ENCODE measurements at places on chromosomes 6 and 20. TPM values are rescaled to one million over a fixed set of nuclear protein-coding genes. Genes with fewer than 3 reads are reported as not detected.
A peak's percentile ranks its signal among the peaks of the same experiment; 100 is the strongest.

SLC22A2 gene
- polyA plus RNA-seq: not detected

ZSCAN31 gene
- 5.4 TPM for polyA plus RNA-seq

USP49 gene
- polyA plus RNA-seq: 1.1 TPM

GRCh38 chr20:56360908-56361205, 2.1 kb downstream of the FAM210B start:
- no peaks in the 10 kb centered on the region for H3K27me3 ChIP-seq
- H3K4me3 ChIP-seq: no peak overlapping the region
- peaks cover 14% of the 10 kb centered on the region for H3K4me1 ChIP-seq
- H3K27ac ChIP-seq: peak overlapping the region; percentile 88

DNA sequence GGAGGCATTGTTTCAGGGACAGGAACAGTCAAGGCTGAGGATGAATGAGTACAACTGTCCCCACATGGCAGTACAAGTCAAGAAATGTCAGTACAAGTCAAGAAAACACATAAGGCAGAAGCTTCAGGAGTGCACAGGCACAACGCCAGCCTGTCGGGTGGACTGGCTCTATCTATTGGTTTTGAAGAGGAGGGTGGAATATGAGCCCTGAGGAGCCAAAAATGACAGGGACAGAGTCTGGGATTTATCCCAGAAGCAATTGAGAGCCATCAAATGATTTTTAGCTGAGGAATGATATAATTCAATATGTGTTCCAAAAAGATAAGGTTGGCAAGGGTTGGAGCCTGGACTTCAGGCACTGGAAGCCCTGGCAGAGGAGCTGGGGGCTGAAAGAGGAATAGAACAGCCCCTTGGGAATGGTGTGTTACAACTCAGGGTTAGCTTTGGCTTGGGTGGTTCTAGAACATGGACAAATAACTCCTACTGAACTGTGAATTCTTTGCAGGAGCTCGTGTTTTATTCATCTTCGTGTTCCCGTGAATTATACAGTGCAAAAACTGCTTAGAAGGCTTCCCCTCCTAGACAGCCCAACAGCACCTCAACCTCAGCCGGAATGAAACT, 425.7 kb upstream of the ARID1B start:
- no peaks in the 10 kb centered on the region for H3K4me1 ChIP-seq
- no peak overlapping the region for H3K4me3 ChIP-seq

GRCh38 chr20:14198416-14198815, 139.0 kb downstream of the FLRT3 start:
- H3K4me1 ChIP-seq: no peaks in the 10 kb centered on the region
- no peak overlapping the region for H3K27ac ChIP-seq
- no peaks in the 10 kb centered on the region for H3K27me3 ChIP-seq
- no peak for DNase-seq
- H3K36me3 ChIP-seq: no peaks in the 10 kb centered on the region

SLPI gene
- polyA plus RNA-seq: 1.1 TPM

NR2E1 gene
- not detected for polyA plus RNA-seq

- no peaks in the 10 kb centered on the region for H3K36me3 ChIP-seq
- H3K4me1 ChIP-seq: no peaks in the 10 kb centered on the region
- no peak overlapping the region for H3K27ac ChIP-seq
- no peaks in the 10 kb centered on the region for H3K27me3 ChIP-seq
- DNase-seq: no peak
- H3K4me3 ChIP-seq: no peak overlapping the region
These were observed 370.2 kb downstream of the KIF16B start for GRCh38 chr20:16203096-16203495.

GRCh38 chr6:29824144-29824543, 3.5 kb upstream of the HLA-G start:
- peaks cover 69% of the 10 kb centered on the region for H3K27me3 ChIP-seq
- no peak overlapping the region for H3K27ac ChIP-seq
- no peak overlapping the region for H3K4me3 ChIP-seq
- no peaks in the 10 kb centered on the region for H3K4me1 ChIP-seq

DNA sequence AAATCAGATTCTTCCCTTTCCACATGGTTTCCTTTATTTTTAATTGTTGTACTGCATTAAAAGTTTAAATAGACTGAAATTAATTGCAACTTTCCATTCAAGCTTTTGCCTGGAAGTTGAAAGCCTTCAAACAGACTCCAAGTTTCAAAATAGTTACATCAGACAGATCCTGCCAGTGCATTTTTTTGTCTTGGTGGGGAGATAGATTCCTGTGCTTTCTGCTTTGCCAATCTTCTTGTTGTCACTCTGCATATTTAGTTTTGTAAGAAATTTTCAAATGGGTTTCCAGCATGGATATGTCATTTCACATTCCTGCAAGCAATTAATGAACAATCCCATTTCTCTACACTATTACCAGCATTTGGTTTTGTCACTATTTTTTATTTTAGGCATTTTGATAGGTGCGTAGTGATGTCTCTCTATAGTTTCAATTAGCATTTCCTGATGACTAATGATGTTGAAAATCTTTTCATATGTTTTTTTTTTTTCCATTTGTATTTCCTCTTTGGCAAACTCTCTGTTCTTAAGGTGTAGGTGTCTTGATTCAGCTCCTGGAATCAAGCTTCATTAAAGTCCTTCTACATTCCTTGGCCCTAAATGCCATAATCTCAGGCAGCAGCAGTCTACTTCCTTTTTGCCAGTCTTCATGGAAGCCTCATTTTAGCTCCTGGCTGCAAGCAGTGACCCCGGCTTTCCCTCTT, 40.5 kb downstream of the SCP2D1 start:
- no peak overlapping the region for H3K27ac ChIP-seq
- no peaks in the 10 kb centered on the region for H3K27me3 ChIP-seq
- no peak overlapping the region for H3K4me3 ChIP-seq
- DNase-seq: no peak
